ENCODE measurements at places on chromosomes 5 and 9. TPM values are rescaled to one million over a fixed set of nuclear protein-coding genes. Genes with fewer than 3 reads are reported as not detected.
A peak's percentile ranks its signal among the peaks of the same experiment; 100 is the strongest.

DNA sequence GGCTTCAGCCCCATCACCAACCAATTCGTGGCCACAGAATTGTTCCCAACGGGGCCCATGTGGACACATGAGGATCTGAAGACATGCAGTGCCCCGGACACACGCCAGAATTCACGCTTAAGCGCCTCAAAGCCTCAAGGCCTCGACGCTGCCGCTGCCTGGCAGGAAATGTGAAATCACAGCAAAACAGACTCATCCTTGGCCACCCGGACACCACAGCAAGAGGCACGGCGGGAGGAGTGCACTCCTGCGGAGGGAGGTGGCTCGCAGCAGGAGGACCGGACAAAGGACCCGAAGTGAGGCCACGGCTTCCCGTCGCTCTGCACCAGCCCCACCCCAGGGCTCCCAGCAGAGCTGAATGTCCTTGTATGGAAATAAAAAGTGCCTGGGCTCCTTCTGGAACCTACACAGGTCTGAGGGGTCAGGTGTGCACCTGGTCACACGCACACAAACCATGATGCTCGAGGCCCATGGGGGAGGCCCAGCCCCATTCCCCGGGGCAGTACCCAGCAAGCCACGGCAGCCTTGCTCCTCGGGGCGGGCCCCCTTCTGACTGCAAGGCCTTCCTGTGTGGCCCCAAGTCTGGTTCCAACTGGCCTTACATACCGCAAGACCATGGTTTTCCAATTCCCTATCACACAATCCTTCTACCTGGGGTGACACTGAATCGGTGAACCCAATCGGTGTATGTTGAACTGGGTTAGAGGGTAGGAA, 10.0 kb downstream of the SEC16A start:
- no peaks in the 10 kb centered on the region for H3K4me1 ChIP-seq
- H3K27me3 ChIP-seq, result no peaks in the 10 kb centered on the region
- H3K4me3 ChIP-seq, result no peak overlapping the region
- H3K27ac ChIP-seq, result no peak overlapping the region
- DNase-seq, result no peak
- H3K36me3 ChIP-seq, result peaks cover 68% of the 10 kb centered on the region

GRCh38 chr9:87883274-87883673, 597 bp downstream of the SPATA31E1 start:
- no peak overlapping the region for H3K4me3 ChIP-seq
- H3K36me3 ChIP-seq, result no peaks in the 10 kb centered on the region
- no peaks in the 10 kb centered on the region for H3K27me3 ChIP-seq
- H3K27ac ChIP-seq, result no peak overlapping the region

Gene RASEF
- 62.7 TPM for total RNA-seq

Gene SAPCD2
- 0.78 TPM for total RNA-seq

Gene NFIL3
- 24.8 TPM for total RNA-seq

DNA sequence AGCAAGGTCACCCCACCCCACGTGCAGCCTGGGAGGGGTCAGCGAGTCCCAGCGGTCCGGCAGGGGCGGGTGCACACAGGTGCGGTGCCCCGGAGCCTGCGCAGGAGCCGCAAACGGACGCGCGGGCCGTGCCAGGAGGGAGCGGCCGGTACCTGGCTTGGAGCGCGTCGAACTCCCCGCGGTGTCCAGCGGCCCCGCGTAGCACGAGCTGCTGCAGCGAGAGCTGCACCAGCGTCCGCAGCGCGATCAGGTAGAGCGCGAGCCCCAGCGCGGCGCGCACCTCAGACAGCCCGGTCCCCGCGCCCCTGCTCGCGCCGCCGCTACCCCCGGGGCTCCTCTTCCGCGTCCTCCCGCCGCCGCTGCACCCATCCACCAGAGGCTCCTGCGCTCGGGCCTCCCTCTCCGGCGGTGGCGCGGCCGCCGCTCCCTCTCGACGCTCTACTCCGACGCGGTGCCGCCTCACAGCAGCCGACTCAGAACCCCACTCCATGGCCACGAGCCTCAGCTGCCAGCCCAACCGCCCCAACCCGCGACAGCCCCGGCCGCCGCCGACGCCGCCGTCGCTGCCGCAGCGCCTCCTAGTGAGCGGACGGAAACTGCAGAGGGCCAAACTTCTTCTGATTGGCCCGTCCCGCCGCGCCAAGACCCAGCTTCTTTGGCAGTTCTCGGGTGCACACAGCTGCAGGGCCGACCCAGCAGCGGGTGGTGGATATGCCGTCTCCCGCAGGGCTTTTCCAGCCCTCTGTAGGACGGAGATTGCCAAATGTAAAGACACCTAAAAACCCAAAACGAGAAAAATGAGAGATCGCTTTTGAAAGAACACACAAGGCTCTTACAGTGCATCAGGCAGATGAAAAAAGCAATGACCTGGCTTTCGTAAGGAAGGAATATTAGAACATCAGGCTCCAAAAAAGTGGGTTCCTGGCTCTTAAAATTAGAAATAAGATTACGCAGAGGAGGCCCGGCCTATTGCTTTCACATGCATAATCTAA, at the start of gene ERMP1:
TSS of gene ERMP1 (minus strand) at position 580 of the 992 bp plus-strand sequence. CDS start at position 490, 90 bp downstream.
- no peaks in the 10 kb centered on the region for H3K27me3 ChIP-seq
- H3K36me3 ChIP-seq, result no peaks in the 10 kb centered on the region
- H3K4me1 ChIP-seq, result peaks cover 22% of the 10 kb centered on the region
- peak; percentile 91 for DNase-seq
- peak within 1 kb of the TSS; percentile 71 for H3K27ac ChIP-seq
- peak within 1 kb of the TSS; percentile 80 for H3K4me3 ChIP-seq

- peaks cover 7% of the 10 kb centered on the region for H3K4me1 ChIP-seq
- no peaks in the 10 kb centered on the region for H3K36me3 ChIP-seq
- no peak overlapping the region for H3K4me3 ChIP-seq
- no peak for DNase-seq
These were observed 4.3 kb upstream of the AFAP1L1 start for GRCh38 chr5:149267241-149267973.

GRCh38 chr5:157652377-157652692, at the start of gene SOX30:
TSS of gene SOX30 (minus strand) at chr5:157652438. CDS start at chr5:157652078, 360 bp downstream.
- H3K36me3 ChIP-seq, result no peaks in the 10 kb centered on the region
- DNase-seq, result no peak
- no peaks in the 10 kb centered on the region for H3K27me3 ChIP-seq
- H3K4me3 ChIP-seq, result peak within 1 kb of the TSS; percentile 42
- peaks cover 10% of the 10 kb centered on the region for H3K4me1 ChIP-seq

GRCh38 chr9:117276444-117276843, 138.4 kb downstream of the ASTN2 start:
- no peak overlapping the region for H3K4me3 ChIP-seq
- H3K27me3 ChIP-seq, result no peaks in the 10 kb centered on the region
- no peak for DNase-seq
- no peak overlapping the region for H3K27ac ChIP-seq
- no peaks in the 10 kb centered on the region for H3K36me3 ChIP-seq
- no peaks in the 10 kb centered on the region for H3K4me1 ChIP-seq

GRCh38 chr5:43555895-43556606, 826 bp downstream of the PAIP1 start:
- DNase-seq, result peak; percentile 75
- H3K27me3 ChIP-seq, result no peaks in the 10 kb centered on the region
- peak overlapping the region; percentile 84 for H3K4me3 ChIP-seq
- peaks cover 6% of the 10 kb centered on the region for H3K36me3 ChIP-seq

DNA sequence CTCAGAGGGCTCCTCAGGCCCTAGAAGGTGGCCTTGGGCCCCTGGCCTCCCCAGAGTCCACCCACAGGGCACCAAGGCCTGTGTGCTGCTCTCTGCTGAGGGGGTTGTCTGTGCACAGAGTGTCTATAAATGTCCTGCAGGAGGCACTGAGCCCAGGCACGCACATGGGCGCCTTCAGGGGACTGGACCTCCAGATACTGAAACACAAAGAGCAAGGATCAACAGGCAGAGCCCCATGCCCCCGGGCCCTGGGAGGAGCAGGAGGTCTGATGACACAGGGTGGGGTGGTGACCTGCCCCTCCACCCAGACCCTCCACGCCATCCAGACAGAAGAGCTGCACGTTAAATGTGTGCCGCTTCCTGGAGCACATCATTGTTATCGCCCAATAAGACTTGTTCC, 64.6 kb upstream of the SIMC1 start:
- DNase-seq, result no peak
- H3K4me3 ChIP-seq, result no peak overlapping the region
- H3K4me1 ChIP-seq, result no peaks in the 10 kb centered on the region

Gene URM1
- total RNA-seq, result 30.8 TPM

DNA sequence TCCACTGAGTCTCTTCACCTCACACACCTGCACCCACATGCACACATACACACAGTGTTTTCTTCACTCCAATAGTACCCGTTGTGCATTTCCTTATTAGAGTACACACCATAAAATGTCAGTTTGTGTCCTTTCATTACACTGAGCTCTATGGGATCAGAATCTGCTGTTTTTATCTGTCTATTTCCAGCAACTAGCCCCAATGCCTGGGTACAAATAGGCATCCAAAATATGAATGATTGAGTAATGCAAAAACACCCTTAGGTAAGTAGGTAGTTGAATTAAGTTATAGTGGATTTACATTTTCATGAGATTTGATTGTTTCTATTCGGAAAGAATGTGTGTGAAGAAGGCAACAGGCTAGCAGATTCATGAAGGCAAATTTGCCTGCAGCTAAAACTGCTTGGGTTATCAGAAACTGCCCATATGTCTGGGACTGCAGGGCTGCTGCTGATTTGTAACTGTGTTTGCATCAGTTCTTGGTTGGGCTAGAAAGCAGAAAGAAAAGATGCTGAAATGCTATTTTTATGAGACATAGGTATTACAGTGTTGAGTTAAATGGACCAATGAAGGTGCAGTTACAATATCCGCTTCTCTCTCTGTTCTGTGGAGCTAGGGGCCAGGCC, 26.9 kb downstream of the PPP3R2 start:
- H3K27me3 ChIP-seq, result no peaks in the 10 kb centered on the region
- H3K27ac ChIP-seq, result no peak overlapping the region
- H3K36me3 ChIP-seq, result peaks cover 7% of the 10 kb centered on the region
- DNase-seq, result no peak

DNA sequence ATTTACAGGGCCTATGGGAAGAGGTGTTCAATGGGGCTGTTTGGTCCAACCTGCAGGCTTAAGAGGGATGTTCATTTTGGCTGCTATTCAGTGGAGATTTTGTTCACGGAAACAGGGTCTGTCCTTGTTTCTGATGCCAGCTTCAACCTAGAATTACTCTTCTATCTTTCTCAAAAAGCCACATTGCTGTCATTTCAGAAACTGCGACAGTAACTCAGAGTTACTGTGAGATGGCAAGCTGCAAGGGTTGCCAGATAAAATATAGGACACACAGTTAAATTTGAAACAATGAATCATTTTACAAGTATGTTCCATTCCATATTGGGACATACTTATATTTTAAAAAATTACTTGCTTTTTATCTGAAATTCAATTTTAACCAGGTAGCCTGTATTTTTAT, 128.0 kb downstream of the NPR3 start:
- no peak for DNase-seq
- H3K4me3 ChIP-seq, result no peak overlapping the region

- H3K36me3 ChIP-seq, result peaks cover 53% of the 10 kb centered on the region
- H3K4me3 ChIP-seq, result no peak overlapping the region
- no peaks in the 10 kb centered on the region for H3K27me3 ChIP-seq
- H3K27ac ChIP-seq, result no peak overlapping the region
- DNase-seq, result peak; percentile 61
- peaks cover 17% of the 10 kb centered on the region for H3K4me1 ChIP-seq
These were observed 27.3 kb downstream of the ANP32B start for GRCh38 chr9:98010445-98010844.

DNA sequence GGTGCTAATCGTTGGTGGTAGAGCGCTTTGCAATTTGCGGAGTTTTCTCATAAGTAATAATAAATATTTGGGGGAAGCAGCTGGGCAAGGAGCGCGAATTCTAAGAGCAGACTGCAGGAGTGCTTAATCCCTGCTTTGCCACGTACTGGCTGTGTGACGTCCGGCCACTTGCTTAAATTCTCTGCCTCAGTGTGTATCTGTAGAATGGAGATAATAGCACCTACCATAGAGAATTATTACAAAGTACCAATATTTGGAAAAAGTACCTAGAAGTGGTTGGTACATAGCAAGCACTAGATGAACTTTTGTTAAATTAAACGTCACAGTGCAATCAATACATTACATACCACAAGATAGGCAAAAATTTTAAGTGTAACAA, 598 bp upstream of the TMED7 start:
- H3K36me3 ChIP-seq, result no peaks in the 10 kb centered on the region
- H3K27ac ChIP-seq, result peak overlapping the region; percentile 59
- DNase-seq, result no peak
- H3K27me3 ChIP-seq, result no peaks in the 10 kb centered on the region
- H3K4me3 ChIP-seq, result no peak overlapping the region

Data from thyroid gland (tissue), 4 donors.